Astrocyte of the cerebellum (primary cell): ENCODE measurements at places on chromosomes 1 and 21.

GRCh38 chr1:184906761-184907160, 67.5 kb downstream of the NIBAN1 start:
- no peak for DNase-seq

GRCh38 chr1:66397192-66397591, 136.8 kb upstream of the SGIP1 start:
- DNase-seq: no peak

- DNase-seq: no peak
Observed at GRCh38 chr1:29179641-29180184, 2.0 kb downstream of the SRSF4 start.

DNA sequence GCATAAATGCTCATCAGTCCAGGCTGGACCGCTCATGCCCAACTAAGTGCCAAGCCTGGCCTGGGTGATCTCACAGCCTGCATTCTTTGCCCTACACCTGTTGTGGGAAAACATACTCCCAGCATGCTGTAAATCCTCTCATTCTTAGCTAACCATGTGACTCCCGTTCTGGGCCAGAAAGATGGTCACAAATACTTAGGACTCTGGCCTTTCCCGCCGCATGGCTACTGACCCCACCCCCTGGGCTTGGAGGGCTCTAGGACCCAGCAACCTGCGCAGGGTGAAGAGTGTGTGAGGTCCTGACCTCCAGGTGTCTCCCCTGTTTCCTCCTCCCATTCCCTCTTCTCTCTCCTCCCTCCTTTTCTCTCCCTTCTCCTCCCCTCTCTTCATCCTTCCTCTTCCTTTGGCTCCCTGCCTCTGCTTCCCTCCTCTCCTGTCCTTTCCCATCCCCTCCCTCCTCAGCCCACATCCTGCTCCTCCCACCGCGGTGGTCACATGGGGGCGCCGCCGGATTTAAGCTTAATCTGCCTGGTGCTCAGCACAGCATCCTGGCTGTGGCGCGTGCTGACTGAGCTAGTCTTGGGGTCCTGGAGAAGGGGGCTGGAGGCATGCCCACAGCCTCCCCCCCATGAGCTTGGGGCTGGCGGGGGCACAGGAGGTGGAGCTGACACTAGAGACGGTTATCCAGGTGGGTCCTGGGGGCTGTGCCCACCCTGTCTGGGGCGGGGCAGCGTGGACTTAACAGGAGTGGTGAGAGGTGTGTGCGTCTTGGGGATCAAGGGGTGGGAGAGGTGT, at the start of gene CROCC:
CROCC (plus strand) TSS at position 541 of the 795 bp plus-strand sequence; CDS start at position 629, 88 bp downstream.
- DNase-seq: no peak

- DNase-seq: no peak
Observed at GRCh38 chr1:12100071-12100470, 37.0 kb downstream of the TNFRSF8 start.
